ENCODE measurements at places on chromosomes 1 and 21.

- no peak for DNase-seq
These were observed 749 bp downstream of the SDCCAG8 start for GRCh38 chr1:243256590-243256989.

- DNase-seq = no peak
These were observed 25.0 kb downstream of the PGBD5 start for GRCh38 chr1:230401101-230401500.

DNA sequence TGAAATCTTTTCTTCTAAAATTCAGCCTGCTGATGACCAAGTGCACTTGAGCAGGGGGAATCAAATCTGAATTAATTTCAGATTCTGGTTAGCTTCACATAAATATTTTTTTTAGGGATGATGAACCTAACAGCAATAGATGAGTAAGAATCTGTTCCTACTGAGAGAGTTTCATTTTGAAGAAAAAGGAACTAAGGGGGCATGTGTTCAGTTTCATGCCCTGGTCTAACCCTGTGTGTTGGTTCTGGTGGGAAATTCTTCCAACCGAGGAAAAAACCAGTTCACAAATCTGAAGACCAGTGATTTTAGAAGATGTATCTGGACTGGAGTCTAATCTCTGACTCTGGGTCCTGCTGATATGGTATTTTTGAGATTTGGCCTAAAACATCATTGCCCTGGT, 13.7 kb downstream of the SELL start:
- DNase-seq = no peak

DNA sequence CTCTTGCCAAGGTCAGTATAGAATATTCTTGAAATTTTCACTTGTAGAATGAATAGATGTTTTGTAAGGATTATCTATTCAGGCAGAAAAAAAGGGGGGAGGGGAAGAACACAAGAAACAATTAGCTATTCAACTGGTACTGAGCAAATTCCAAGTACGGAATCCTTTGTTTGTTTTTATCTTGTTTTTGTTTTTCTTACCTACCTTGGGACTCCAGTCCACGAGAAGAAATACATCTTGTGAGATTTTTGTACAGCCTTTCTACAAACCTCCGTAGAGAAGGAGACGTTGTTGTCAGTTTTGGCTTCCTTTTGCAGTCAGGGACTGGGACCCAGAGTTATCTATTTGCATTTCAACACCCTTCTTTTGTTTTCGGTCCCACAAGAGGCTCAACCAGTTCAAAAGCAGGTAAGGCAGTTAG, 36.0 kb downstream of the ZNF281 start:
- no peak for DNase-seq

GRCh38 chr21:44819283-44820243, 1.7 kb upstream of the SUMO3 start:
- DNase-seq = no peak

DNA sequence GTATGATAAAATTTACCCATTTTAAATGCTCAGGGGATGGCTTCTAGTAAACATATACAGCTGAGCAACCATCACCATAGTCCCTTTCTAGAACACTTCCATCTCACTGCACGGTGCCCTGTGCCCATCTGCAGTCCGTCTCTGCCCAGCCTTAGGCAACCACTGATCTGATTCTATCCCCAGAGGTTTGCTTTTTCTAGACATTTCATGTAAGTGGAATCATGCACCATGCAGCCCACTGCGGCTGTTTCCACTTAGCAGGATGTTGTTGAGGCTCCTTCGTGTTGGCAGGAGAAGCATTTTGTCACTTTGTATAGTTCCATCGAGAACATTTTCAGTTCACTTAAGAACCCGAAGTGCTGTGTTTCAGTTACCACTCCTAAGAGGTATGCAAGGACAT, 27.8 kb upstream of the VAMP3 start:
- DNase-seq = no peak

GRCh38 chr1:13782634-13783360, 82.8 kb downstream of the PRDM2 start:
- DNase-seq = no peak

DNA sequence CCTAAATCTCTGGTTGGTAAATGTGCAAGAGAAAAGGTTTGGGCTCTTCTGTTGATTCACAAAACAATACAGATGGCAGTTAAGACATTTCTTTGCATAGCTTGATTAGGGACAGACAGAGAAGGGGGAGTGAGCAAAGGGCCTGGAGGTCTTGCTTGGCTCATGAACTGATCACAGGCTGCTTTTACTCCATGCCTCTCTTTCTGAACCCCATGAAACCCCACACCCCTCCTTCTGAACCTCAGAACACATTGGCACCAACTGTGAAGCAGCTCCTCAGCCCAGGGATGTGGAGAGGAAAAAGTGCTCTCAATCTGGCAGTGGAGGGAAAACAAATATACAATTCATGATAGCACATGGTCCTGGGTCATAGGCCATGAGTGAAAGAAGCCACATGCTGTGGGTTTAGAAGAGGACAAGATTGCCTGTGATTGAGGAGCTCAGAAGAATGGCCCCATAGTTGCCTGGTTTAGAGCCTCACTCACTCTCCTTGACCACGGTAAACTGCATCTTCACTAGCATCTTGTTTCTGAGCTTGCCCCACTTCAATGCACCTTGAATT, 111.6 kb upstream of the GADD45A start:
- DNase-seq = no peak

DNA sequence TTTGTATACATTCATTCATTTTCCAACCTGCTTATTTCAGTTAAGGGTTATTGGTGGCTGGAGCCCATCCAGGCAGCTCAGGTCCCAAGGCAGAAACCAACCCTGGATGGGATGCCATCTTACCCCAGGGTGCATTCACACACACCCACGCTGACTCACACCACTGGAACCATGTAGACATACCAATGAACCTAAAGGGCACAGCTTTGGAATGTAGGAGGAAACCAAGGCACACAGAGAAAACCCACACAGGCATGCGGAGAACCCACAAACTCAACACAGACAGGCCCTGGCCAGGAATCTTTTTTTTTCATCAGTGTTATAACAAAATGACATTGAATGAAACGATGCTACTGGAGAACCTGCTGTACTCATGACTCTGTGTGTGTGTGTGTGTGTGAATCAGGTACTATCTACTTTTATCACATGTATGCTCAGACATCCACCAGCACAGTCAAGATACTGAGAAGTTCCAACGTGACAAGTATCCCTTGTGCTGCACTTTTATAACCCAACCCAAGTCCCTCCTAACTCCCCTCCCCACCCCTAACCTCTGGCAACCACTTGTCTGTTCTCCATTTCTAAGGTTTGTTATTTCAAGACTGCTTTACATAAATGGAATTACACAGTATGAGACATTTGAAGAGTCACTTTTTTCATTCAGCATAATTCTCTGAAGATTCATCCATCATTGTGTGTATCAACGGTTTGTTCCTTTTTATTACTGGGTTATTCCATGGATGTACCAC, 286.8 kb upstream of the PLD5 start:
- DNase-seq = no peak

- no peak for DNase-seq
These were observed 116.4 kb downstream of the GLIS1 start for GRCh38 chr1:53622531-53622930.

DNA sequence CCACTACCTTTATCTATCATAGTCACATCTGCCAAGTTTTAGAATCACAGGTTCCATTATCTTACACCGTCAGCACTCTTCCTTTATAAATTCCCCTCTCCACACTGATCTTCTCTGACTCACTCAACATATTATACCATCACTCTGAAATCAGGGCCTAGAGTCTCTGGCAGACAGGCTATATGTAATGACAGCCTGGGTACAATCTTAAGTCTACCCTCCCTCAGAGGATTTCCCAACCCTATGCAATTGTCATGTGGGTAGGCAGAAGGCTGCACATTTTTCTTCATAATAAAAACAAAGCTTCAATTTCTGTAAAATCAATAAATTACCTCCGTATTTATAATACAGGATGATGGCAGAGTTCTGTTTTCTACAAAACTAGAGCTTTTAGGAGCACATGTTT, 138.0 kb downstream of the RERE start:
- DNase-seq = no peak

DNA sequence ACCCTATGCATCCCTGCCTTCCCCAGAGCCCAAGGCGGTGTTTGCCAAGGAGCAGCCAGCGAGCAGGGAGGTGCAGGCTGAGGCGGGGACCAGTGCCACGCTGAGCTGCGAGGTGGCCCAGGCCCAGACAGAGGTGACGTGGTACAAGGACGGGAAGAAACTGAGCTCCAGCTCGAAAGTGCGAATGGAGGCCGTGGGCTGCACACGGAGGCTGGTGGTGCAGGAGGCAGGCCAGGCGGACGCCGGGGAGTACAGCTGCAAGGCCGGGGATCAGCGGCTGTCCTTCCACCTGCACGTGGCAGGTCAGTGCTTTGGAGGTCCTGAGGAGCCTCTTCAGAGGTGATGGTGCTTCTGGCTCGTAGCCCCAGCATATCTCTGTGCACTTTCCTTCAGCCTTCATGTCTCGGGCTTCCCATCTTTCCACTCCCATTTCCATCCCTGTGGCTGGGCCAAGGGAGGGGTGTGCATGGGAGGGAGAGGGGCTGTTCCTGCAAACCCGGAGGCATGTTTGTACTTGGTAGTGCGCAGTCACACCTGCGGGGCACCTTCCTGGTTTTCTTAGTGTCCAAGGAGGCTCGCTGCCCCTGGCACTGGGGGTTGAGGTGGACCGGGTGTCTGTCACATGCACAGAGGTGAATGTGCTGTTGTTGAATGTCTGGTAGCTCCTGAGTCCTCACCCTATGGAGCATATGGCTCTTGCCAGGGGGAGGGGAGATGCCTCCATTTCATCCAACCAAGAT, 56.4 kb downstream of the OBSCN start:
- DNase-seq = no peak

GRCh38 chr1:210448297-210448892, 119.7 kb downstream of the HHAT start:
- DNase-seq = no peak

DNA sequence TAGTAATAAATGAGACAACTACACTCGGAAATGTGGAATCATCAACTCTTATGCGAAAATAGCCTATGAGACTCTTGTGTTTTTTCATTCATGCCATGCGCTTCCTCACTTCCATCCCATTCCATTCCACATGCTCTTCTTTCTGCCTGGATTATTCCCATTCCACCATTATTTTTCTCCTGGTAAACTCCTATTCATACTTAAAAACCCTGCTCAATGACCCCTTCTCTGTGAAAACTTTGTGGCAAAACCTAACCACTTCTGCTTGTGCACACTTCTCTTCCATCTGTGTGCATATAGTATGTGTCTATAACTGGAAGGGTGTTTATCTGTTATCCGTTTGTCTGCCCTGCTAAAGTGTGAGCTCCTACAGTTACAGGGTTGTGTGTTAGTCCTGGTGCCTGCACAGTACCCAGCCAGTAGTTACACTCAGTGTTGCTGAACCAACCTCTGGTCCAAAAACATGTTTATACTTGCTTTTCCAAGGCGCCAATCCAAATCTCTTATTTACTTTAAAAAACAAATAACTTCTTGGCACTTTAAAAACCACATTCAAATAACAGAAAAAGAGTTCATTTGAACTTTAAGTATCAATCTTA, 10.7 kb downstream of the EPHX1 start:
- DNase-seq = no peak

GRCh38 chr1:240526312-240526711, 85.6 kb downstream of the GREM2 start:
- no peak for DNase-seq

DNA sequence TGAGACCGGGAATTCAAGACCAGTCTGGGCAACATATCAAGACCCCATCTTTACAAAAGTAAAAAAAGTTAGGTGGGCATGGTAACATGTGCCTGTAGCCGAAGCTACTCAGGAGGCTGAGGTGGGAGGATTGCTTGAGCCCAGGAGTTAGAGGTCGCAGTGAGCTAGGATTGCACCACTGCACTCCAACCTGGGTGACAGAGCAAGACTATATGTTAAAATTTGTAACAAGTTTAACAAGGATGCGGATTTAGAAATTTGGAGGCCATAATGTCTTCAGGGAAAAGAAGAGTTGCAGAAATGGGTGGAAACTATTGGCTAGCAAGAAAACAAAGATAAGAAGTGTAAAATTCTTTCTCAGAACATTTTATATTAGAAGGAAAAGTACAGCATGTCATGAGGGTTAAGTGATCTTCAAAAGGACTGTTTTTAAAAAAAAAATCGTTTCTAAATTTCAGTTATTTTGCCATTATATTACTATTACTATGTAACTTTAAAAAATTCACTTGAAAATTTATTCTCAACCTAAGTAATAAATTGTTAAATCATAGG, 17.6 kb downstream of the SOAT1 start:
- no peak for DNase-seq

GRCh38 chr1:155976913-155977689, 1.2 kb downstream of the ARHGEF2 start:
- DNase-seq = no peak

Measured in activated CD4-positive, CD25-positive, alpha-beta regulatory T cell treated with anti-CD3 and anti-CD28 coated beads, Interleukin-2, amount 50 U/mL, for 72 hours (primary cell).